ENCODE measurements at places on chromosomes 7 and 10.
A peak's percentile ranks its signal among the peaks of the same experiment; 100 is the strongest.

DNA sequence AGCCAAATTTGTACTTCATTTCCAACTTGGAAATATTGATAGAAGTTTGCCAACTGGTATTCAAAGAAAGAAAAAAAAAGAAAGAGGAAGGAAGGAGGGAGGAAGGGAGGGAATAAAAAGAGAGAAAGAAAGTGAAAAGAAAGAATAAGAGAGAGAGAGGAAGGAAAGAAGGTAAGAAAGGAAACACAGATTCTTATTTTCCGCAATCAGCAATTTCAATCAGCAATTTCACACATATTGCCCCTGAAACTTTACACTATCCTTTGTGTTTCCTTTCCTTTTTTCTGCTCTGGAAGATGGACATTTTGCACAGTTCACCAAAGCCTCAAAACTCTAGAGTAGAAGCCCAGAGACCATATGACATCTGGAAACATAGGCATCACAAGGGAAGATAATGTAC lies 888.1 kb downstream of the REEP3 start:
- no peak for DNase-seq
- no peaks in the 10 kb centered on the region for H3K4me1 ChIP-seq
- H3K27me3 ChIP-seq, result no peaks in the 10 kb centered on the region
- no peaks in the 10 kb centered on the region for H3K36me3 ChIP-seq
- H3K4me3 ChIP-seq, result no peak overlapping the region

- H3K4me3 ChIP-seq, result peak overlapping the region; percentile 87
- no peaks in the 10 kb centered on the region for H3K36me3 ChIP-seq
Observed at GRCh38 chr10:45592926-45593325, 79.6 kb downstream of the ZFAND4 start.

DNA sequence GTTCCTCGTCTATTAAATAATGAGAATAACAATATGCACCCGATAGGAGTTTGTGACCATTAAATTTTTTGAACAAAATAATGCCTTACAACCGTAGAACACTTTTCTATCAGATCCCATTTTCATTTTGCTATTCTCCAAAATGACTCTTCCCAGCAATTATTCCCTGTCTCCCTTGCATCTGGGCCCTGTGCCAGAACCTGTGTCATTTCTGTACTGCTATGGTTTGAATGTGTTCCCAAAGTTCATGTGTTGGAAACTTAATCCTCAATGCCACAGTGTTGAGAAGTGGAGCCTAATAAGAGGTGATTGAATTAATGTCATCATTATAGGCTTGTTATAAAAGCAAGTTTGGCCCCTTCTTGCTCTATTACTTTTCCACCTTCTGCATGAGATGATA lies 33.2 kb upstream of the SMNDC1 start:
- H3K4me3 ChIP-seq, result no peak overlapping the region
- no peaks in the 10 kb centered on the region for H3K4me1 ChIP-seq
- no peaks in the 10 kb centered on the region for H3K36me3 ChIP-seq

GRCh38 chr10:116538456-116538855 lies 7.3 kb upstream of the PNLIP start:
- no peaks in the 10 kb centered on the region for H3K27me3 ChIP-seq
- no peak overlapping the region for H3K27ac ChIP-seq

DNA sequence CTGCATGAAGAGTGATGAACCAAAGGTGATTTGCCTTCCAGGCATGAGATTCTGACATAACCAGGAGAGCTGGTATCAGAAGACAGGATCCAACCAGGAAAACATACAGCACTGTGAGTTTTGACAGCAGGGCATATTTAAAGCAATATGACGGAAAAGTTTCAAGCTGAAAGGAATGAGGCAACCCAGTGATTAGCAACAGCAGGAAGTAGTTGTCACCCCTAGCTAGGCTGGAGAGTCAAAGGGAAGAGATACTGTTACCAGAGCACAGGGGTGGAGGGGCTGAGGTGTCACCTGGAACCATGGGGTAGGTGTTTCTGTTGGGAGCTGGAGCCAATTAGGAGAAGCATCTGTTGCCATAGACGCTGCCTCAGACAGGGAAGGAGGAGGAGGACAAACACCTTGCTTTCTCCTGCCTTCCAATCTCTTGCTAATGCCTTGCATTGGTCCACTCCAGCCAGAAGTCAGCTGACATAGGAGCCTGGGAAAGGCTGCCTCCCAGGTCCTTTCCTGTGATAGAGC lies 125.4 kb upstream of the SORCS3 start:
- no peak overlapping the region for H3K27ac ChIP-seq
- no peaks in the 10 kb centered on the region for H3K36me3 ChIP-seq
- no peaks in the 10 kb centered on the region for H3K4me1 ChIP-seq
- H3K4me3 ChIP-seq, result no peak overlapping the region
- H3K27me3 ChIP-seq, result peaks cover 7% of the 10 kb centered on the region
- no peak for DNase-seq

- H3K4me1 ChIP-seq, result 0 out of 2 replicates have a peak, but pooled peaks cover 3% of the 10 kb centered on the region
- H3K36me3 ChIP-seq, result no peaks in the 10 kb centered on the region
- no peak overlapping the region for H3K4me3 ChIP-seq
- DNase-seq, result no peak
Observed at GRCh38 chr10:23157691-23158369, 34.3 kb upstream of the PTF1A start.

All from Panc1 (cell line).